Gastrocnemius medialis (tissue), 4 donors: ENCODE measurements at places on chromosomes 7 and 10.

DNA sequence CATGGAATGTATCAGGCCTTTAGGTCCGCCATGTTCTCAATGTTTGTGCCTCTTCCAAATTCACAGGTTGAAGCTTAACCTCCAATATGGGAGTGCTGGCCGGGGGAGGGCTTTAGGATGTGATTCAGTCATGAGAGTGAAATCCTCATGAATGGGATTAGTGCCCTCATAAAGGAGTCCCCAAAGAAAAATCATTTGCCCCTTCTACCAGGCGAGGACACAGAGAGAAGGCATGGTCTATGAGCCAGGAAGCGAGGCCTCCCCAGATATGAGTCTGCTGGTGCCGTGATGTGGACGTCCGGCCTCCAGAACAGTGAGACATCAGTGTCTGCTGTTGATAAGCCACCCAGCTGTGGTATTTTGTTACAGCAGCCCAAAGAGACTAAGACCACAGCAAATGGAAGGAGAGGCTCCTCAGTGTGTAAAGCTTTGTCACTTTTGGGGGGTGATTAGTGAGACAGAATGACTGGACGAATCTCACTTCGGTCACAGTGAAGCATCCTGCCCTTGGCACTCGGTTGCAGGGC lies 231.3 kb upstream of the KLF6 start:
- DNase-seq = no peak

- no peak for DNase-seq
Observed at GRCh38 chr7:2282185-2282751, 32.0 kb downstream of the SNX8 start.

DNA sequence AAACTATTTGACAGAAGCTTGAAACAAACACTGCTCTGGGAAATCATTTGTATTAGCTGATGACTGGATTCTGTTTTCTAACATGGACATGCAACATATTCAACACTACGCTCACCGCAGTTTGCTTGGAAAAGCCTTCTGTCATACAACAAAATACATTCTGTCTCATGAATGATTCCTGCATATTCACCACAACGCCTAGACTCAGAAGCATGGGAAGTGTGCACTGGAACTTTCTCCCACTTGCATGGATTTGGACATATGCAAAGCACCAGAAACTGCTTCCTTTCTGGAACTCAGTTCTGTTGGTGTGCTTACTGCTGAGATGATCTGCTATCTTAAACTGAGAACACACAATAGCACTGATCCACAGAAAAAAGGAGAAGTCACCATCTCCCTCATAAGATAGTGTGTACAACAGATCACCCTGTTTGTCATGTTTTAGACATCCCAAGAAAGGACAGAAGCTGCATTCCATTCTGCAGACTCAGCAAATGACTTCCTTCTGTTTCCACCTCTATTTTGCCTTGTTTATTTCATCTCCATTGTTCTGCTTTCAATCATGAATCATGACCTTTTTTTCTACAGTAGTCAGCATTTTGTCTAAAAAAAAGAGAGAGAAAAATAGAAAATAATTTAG lies 115.8 kb downstream of the HTR7 start:
- DNase-seq = no peak

DNA sequence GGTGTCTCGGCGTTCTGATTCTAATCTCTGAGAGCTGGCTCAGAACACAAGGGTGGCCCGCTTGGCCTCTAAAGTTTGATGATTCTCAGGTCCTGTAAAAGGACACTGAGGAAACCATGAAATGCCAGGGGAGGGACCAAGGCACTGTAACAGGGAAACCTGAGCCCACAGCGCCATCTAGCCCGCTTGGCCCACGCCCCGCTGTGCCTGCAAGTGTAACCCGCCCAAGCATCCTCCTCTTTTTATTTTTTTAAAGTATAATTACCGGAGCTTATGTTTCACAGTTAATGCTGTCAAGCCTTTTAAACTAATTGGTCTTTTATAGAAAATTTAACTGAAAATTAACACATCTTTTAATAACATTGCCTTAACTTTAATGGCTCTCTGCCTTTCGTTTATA lies 734.7 kb downstream of the KCNMA1 start:
- DNase-seq = no peak

DNA sequence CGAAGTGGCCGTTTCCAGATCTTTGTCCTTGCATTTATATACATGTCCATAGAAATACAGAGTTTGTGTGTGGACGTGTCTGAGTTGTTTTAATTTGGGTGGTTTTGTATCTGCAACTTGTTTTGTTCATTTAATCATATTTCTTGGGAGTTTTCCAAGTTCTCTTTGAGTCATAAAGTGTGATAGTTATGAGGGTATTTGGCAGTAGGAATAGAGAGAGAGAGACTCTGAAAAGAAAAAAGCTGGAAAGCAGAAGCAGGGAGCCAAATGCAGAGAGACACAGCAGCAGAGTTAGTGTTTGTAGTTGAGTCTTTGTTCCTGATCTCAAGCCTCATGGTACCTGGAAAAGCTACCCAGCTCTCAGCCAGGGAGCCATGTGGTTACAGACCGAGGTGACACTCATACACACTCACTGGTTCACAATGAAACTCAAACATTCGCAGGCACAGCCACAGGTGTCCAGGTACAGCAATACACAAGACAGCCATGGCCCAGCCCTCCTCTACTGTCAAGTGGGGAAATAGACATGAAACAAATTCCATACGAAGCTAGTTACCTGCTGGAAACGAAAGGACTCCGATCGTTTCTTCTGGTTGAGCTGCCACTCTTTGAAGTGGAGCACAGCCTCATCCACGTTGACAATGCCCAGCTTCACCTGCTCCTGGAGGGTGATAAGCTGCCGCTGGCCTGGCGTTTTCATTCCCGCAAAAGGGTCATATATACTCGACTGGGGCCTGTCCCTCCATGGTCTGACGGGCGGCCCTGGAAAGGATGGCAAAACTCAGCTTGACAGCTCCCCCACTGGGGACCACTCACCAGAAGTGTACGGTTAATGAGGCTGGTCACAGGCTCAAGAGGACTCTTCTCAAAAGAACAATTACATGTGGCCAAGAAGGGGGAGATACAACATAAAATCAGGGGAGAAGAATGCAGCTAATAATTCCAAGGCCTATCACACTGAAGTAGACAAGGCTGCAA lies 33.3 kb upstream of the TM9SF3 start:
- DNase-seq = no peak

GRCh38 chr10:14240253-14241189 lies 90.2 kb downstream of the FRMD4A start:
- no peak for DNase-seq

DNA sequence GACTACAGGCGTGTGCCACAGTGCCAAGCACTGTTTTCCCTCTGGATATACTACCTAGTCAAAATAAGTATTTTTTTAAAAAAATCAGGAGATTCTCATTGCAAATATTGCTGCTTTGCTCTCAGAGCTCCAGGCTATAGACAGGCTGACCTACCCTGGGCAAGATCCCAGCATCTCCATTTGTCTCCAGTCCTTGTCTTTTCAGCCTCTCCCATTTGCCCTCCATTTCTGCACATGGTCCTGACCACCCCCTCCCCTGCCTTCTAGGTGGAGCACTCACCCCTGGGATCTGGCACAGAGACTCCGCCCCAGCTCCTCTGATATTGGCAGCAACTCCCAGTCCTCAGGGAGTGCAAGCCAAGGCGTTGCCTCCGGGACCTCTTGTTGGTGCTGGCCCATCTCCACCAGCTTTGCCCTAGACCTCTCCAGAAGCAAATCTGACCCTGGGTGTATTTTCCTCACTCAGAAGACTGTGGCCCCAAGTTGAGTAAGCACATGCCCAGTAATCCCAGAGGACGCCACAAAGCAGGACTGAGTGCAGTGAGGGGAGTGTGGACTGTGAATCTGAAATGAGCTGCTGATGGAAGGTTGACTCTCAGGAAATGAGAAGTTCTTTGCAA lies 120.6 kb downstream of the MTPAP start:
- no peak for DNase-seq

DNA sequence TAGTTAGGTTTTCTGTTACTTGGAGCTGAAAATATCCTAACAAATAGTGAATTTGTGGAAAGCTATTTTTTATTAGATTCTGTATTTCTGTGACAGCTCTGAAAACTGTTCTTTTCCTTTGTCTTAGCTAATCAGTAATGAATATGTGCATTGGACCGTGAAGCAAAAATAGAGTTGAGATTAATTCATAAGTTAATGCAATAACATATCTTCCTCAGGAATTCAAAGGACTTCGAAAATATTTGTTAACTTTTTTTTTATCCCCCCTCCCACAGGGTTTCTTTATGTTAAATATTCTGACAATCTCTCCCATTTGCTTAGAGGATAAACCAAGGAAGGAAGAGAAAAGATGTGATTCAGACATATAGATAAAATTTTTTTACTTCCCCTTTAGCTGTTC lies 101.4 kb downstream of the PODXL start:
- no peak for DNase-seq
